Substantia nigra (tissue), 51 donors: ENCODE measurements at places on chromosomes 2 and 18.
A peak's percentile ranks its signal among the peaks of the same experiment; 100 is the strongest.

GRCh38 chr2:43605079-43605655 lies 9.3 kb upstream of the THADA start:
- peak; percentile 8 for DNase-seq

DNA sequence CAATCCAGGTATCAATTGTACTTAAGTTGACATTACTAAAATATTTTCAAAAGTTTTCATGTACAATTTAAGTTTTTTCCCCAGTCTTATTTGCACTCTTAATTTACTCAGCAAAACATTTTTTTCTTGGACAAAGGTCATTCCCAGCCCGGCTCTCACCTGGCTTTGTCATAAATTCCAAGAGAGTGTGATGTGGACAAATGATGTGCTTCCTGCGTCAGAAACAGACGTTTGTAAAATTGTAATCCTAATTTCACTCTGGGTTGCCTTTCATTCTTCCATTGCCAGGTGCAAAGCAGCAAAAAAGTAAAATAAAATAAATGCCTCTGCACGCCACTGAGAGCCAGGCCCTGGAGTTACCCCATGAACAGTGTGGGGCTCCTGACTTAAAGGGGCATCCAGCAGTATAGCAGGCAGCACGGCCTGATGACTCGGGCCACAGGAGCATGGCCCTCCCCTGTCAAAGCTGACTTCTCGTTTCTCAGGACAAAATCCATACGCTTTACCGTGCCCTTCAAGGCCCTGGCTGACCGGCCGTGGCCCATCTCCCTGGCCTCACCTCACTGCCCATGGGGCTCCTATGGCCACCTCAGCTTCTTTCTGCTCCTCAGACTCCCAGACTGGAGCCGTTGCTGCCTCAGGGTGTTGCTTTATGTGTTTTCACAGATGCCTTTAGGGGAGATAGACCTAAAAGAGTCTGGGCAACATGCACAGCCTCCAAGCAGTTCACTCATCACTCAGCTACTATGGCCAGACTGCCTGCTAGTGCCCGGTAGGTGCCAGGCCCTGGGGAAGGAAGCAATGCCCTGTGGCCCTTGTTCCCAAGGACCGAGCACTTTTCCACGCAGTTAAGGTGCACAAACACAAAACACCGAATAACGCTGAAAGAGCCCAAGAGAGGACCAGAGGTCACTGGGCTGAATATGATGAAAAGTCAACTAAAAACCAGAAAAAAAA lies 7.6 kb upstream of the TMEM185B start:
- no peak for DNase-seq

GRCh38 chr2:27885234-27885633 lies 5.0 kb downstream of the RBKS start:
- DNase-seq = no peak

GRCh38 chr2:128469875-128470274 lies 151.2 kb upstream of the HS6ST1 start:
- DNase-seq = no peak

DNA sequence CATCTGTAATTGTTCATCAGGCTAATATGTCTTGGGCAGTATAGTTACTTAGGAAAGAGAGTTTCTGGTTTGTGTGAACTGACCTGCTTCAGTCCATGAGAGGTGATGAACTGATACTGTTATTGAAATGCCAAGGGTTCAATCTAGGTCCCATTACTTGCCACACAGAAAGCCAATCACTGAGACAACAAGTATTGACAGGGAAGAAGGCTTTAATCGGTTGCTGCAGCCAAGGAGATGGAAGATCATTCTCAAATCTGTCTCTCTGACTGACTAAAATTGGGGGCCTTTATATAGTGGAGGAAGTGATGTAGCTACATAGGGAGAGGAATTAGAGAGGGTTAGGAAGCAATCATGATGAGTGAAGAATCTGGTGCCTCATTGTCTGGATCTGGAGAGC lies 19.9 kb upstream of the FAM98A start:
- DNase-seq = no peak

GRCh38 chr2:238165288-238165921 lies 6.6 kb downstream of the ERFE start:
- no peak for DNase-seq

DNA sequence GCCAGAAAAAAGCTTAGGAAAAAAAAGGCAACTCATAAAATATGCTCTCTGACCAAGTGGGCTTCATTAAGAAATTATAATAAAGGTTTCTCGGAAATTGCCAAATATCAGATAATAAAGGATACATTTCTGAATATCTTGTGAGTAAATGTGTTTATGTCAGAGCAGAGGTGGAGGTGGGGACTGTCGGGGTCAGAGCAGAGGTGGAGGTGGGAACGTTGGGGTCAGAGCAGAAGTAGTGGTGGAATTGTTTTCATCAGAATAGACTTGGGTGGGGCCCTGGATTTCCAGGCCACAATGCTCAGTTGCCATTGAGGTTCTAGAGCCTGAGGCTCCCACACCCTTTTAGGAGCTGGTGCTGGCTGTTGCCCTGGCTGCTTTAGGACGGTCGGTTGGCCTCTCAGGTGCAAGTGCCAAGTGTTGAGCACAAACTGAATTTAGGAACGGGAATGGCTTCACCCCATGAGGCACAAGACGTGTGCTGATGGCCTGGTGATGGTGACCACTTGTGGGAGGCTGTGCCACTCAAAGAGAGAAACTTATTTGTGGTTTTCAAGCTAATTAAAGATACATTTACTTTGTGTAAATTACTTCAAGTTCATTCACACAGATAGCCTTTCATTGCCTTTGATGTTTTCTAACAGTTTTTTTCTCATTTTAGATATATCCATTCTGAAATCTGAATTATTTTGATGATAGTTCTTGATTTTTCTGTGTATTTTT lies 131.5 kb downstream of the ATP9B start:
- DNase-seq = peak; percentile 59

DNA sequence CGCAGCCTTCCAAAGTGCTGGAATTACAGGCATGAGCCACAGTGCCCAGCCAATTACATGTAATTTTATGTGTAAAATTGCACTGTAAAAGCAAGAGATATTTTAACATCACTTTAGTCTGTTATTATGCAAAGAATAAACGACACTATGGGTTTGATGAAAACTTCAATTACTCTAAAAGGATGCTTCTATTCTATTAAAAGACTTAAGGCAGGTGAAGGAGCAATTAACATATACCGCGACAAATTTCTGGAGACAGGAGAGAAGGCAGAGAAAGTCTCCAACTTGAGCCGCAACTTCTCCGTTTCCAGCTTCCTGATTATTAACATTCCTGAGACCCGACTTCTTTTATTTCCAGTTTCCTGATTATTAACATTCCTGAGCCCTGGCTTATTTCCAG lies 53.7 kb downstream of the FAM210A start:
- DNase-seq = no peak
